ENCODE measurements at places on chromosomes 7 and 10. TPM values are rescaled to one million over a fixed set of nuclear protein-coding genes. Genes with fewer than 3 reads are reported as not detected.

The SFRP5 gene
- 2.4 TPM for total RNA-seq

The KCNMA1 gene
- total RNA-seq: 75.8 TPM

The PRTFDC1 gene
- 23.8 TPM for total RNA-seq

The MSMB gene
- not detected for total RNA-seq

The HERPUD2 gene
- total RNA-seq: 14.9 TPM

The LRRC61 gene
- 0.05 TPM for total RNA-seq

The MMP21 gene
- 0.03 TPM for total RNA-seq

The SH2B2 gene
- 2.7 TPM for total RNA-seq

The EXOC6 gene
- total RNA-seq: 15.2 TPM

Data from A549 treated with DMSO at 1 μM for 4 hours (cell line).